ENCODE measurements at places on chromosomes 16 and 17. TPM values are rescaled to one million over a fixed set of nuclear protein-coding genes. Genes with fewer than 3 reads are reported as not detected.

The TP53TG3B gene
- not detected for total RNA-seq

The SULT1A4 gene
- total RNA-seq = not detected

The CLEC3A gene
- not detected for total RNA-seq

The ZFPM1 gene
- total RNA-seq = 1.7 TPM

The GP2 gene
- not detected for total RNA-seq

The SLC13A2 gene
- total RNA-seq = not detected

The DNAH3 gene
- total RNA-seq = 0.21 TPM

The HBA1 gene
- not detected for total RNA-seq

The PPP1R27 gene
- not detected for total RNA-seq

The CA10 gene
- 0.24 TPM for total RNA-seq

The HIC1 gene
- total RNA-seq = 3.0 TPM

The KAT2A gene
- 10.9 TPM for total RNA-seq

The SPNS3 gene
- total RNA-seq = not detected

The TNP2 gene
- not detected for total RNA-seq

The MT1G gene
- total RNA-seq = 4.1 TPM

The MT1E gene
- total RNA-seq = 388 TPM

The CNOT1 gene
- 123 TPM for total RNA-seq

The CBFA2T3 gene
- 0.48 TPM for total RNA-seq

The CEMP1 gene
- total RNA-seq = not detected

The HEXD gene
- 8.2 TPM for total RNA-seq

The CA5A gene
- total RNA-seq = not detected

The RNF213 gene
- 103 TPM for total RNA-seq

The SAMD14 gene
- 0.21 TPM for total RNA-seq

The DNAI2 gene
- total RNA-seq = not detected

The ATP2C2 gene
- 14.2 TPM for total RNA-seq

The CLEC10A gene
- not detected for total RNA-seq

The C17orf67 gene
- 0.64 TPM for total RNA-seq

The TP53TG3 gene
- total RNA-seq = 0.48 TPM

The CDC27 gene
- total RNA-seq = 68.2 TPM

The HOXB13 gene
- total RNA-seq = 0.24 TPM

The RBBP6 gene
- 14.5 TPM for total RNA-seq

The CMTM1 gene
- not detected for total RNA-seq

The TBC1D3E gene
- not detected for total RNA-seq

The CDRT15L2 gene
- total RNA-seq = not detected

The TSPOAP1 gene
- total RNA-seq = 1.3 TPM

The RAB37 gene
- total RNA-seq = 0.48 TPM

The OR3A3 gene
- total RNA-seq = not detected

The OMG gene
- not detected for total RNA-seq

The RAB26 gene
- 1.7 TPM for total RNA-seq

The GNG13 gene
- total RNA-seq = not detected

The COL1A1 gene
- total RNA-seq = 3.2 TPM

The AANAT gene
- total RNA-seq = not detected

The IKZF3 gene
- total RNA-seq = not detected

The FGF11 gene
- 32.8 TPM for total RNA-seq

The CES1 gene
- 1.2 TPM for total RNA-seq
